ENCODE measurements at places on chromosomes 3 and 15. TPM values are rescaled to one million over a fixed set of nuclear protein-coding genes. Genes with fewer than 3 reads are reported as not detected.

CLRN1 gene
- total RNA-seq, result not detected

ZFAND6 gene
- 122 TPM for total RNA-seq

CCRL2 gene
- 5.6 TPM for total RNA-seq

P3H2 gene
- total RNA-seq, result 16.0 TPM

CYFIP1 gene
- total RNA-seq, result 102 TPM

ATP13A5 gene
- not detected for total RNA-seq

SCN11A gene
- under 0.01 TPM for total RNA-seq

RBP2 gene
- total RNA-seq, result not detected

SPINK8 gene
- not detected for total RNA-seq

TMEM207 gene
- total RNA-seq, result not detected

RARRES1 gene
- 1.3 TPM for total RNA-seq

DUOXA1 gene
- total RNA-seq, result not detected

SHF gene
- total RNA-seq, result 2.6 TPM

IL17RB gene
- total RNA-seq, result not detected

PAQR5 gene
- not detected for total RNA-seq

TRA2B gene
- total RNA-seq, result 212 TPM

GOLGA6L4 gene
- 2.0 TPM for total RNA-seq

GOLGA6L10 gene
- 0.65 TPM for total RNA-seq

MAPK6 gene
- 54.3 TPM for total RNA-seq

MYO5C gene
- 36.7 TPM for total RNA-seq

GPR87 gene
- 0.33 TPM for total RNA-seq

SLC28A2 gene
- total RNA-seq, result not detected

IQCB1 gene
- 15.3 TPM for total RNA-seq

THSD4 gene
- total RNA-seq, result 44.1 TPM

ARGFX gene
- not detected for total RNA-seq

AADACL2 gene
- total RNA-seq, result not detected

ACP3 gene
- not detected for total RNA-seq

HDDC3 gene
- 11.8 TPM for total RNA-seq

PIERCE2 gene
- total RNA-seq, result 0.38 TPM

FETUB gene
- total RNA-seq, result not detected

SLMAP gene
- 35.9 TPM for total RNA-seq

RAB6B gene
- 0.98 TPM for total RNA-seq

SMCO1 gene
- total RNA-seq, result not detected

CRYBG3 gene
- total RNA-seq, result 28.1 TPM

TRIM59 gene
- total RNA-seq, result 19.9 TPM

BNIP2 gene
- total RNA-seq, result 172 TPM

MKRN3 gene
- total RNA-seq, result under 0.01 TPM

DENND6A gene
- total RNA-seq, result 30.4 TPM

DNAJA4 gene
- total RNA-seq, result 3.7 TPM
